GM04504 (cell line): ENCODE measurements at places on chromosomes 2 and 18.

GRCh38 chr18:5285326-5285725 lies 10.2 kb downstream of the ZBTB14 start:
- DNase-seq, result no peak

DNA sequence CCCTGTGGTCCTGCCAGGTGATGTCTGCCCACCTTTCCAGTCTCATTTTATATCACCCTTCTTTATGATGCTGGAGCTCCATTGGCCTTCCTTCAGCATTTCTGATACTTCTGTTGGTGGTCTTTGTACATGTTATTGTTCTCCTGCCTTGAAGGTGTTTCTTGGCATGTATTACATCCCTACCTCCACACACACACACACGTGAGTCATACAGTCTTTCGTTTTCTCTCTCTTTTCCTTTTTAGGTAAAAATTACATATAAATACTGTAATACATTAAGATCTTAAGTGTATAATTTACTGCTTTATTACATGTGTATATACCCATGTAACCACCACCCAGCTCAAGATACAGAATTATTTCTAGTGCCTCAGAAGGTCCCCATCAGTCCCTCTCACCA lies 10.2 kb upstream of the ADGRF3 start:
- DNase-seq, result no peak

DNA sequence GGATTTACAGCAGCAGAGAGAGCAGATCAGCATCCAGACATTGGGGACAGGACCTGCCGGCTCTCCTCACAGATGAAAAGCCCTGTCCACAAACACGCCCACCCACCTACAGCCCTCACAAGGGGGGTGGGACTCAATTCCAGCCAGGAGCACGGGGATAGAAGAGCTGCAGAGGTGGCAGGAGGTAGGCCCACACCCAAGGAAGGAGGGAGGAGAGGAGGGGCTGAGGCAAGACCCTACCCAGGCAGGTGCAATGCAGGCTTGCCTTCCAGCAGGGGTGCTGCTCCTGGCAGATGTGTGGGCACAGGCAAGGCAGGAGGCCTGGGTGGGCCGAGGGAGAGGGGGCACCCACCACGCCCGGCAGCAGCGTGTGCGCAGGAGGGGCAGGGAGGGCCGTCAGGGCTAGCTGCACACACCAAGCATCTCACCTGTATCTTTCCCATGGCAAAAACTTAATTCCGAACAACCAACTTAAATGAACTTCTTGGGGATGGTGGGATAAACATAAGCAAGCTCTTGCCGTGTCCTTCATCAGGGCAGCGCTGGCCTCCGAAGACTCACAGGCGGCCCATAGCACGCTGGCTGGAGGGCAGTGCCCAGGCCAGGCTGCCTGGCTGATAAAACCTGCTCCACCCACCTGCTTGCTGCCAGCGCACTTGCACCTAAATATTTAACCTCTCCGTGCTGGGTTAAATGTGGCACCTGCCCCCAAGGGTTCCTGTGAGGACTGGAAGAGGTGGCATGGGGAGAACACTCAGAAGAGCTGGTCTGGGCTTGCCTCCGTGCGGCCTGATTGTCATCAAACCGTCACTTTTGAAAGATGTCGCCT lies 219.5 kb downstream of the HDAC4 start:
- DNase-seq, result no peak

DNA sequence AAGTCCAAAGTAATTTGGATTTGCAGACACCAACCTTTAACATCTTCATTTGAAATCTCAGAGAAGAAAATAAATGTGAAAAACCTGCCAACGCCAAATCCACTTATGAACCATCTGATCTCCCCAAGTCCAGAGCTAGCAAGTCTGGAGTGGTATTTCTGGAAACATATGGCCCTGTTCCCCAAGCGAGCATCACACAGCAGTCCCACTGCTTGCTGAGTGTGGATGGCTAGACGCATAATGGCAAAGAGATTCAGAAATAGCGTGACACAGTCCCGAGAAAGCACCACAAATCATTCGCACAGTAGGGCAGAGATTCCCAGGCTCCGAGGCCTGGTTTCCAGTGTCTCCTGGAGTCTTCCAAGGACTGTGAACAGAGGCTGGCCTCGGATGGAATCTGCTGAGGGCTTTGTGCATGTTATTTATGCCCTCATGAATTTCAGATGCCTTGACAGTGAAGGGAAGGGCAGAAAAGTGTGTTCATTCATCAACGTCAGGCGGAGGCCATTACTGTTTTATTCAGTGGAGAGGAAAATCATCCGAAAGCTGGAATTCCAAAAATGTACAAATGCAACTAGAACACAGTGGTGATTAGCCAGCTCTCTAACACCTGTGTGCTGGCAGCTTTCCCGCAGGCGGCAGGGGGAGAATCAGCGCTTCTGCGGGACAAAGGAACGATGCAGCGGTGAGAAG lies 417.0 kb downstream of the EIPR1 start:
- no peak for DNase-seq

GRCh38 chr2:40400336-40400953 lies 51.4 kb downstream of the SLC8A1 start:
- DNase-seq, result no peak

DNA sequence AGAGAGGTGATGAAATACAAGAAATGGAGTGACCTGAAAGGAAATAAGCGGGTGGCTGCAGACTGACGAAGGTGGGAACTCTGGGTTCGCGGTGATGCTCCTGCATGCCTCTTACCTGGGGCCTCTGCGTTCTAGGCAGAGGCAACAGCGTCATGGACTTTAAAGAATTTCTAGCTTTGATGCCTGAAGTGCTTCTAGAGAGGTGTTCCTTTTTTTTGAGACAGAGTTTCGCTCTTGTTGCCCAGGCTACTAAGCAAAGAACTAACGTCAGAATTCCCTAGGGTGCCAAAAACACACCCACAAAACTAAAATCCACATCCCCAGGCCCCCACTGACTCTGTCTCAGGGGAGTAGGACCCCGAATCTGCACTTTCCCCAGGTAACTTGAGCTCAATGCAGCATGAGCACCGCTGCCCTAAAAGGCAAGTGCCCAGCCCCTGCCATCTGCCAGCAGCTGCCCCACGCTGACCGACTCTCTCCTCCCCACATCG lies 110.5 kb upstream of the ID2 start:
- no peak for DNase-seq

GRCh38 chr2:73232403-73233153 lies 461 bp downstream of the PRADC1 start:
- DNase-seq, result no peak

DNA sequence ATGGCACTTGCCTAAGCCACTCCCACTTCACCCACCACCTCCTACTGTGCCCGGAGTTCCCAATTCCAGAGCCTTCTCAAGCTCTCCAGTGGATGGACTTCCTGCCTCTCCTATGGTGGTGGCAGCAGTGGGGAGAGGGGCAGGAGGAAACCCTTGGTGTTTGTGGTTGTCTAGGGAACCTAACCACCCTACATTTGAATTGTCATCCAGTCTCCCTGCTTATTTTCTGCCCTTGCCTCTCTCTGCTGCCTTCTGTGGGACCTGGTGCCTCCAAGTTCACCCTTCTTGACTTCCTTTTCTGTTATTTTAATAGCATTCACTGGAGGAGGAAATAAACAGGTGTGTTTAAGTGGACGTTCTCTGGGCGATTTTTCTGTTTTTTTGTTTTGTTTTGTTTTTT lies 50.0 kb upstream of the HPCAL1 start:
- no peak for DNase-seq

DNA sequence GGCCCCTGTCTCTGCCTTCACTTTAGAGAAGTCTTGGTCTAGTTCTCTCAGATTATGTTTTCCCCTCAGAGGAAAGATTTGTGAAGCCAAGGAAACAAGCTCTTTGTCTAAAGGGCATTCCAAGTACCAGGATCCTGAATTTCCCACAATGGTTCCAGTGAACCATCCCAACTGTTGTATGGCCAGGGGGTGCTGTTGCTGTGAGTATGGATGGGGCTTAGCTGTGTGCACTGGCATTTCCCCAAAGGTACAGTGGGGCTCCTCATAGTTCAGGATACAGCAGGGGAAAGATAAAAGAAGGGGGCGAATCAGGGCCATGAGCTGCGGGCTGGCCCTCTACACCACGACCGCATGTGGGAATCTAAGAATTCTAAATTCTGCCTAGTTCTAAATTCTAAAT lies 1154.0 kb upstream of the FANCL start:
- DNase-seq, result no peak

- DNase-seq, result no peak
Measured at GRCh38 chr18:23493654-23494053, 9.7 kb upstream of the RMC1 start.

GRCh38 chr2:33215299-33215698 lies 261.1 kb upstream of the RASGRP3 start:
- DNase-seq, result peak; percentile 86

DNA sequence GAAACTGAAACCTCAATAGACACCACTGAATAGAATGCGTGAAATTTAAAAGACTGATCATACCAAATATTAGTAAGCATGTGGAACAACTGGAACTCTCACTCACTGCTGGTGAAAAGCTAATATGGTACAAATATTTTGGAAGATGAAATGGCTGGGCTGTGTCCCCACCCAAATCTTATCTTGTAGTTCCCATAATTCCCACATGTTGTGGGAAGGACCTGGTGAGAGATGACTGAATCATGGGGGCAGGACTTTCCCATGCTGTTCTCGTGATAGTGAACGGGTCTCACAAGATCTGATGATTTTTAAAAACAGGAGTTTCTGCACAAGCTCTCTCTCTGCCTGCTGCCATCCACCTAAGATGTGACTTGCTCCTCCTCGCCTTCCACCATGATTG lies 32.0 kb upstream of the MYCN start:
- DNase-seq, result no peak

DNA sequence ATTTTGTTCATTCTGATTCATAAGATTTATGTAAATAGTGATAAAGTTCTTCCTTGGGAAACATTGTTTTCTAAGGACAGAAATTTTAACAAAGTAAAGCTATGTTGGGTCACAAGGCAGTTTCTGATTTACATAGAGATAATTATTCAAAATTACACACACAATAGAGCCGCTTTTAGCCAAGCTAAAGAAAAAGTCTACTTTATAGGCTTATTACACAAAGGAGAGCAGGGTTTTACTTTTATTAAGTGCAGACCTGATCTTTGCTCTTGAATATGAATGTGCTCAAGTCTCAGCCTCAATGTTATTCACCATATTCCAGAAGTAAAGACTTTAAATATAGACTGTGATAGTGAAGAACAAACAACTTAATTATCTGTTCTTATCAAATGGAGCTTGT lies 787.8 kb upstream of the LINC00305 start:
- DNase-seq, result no peak

DNA sequence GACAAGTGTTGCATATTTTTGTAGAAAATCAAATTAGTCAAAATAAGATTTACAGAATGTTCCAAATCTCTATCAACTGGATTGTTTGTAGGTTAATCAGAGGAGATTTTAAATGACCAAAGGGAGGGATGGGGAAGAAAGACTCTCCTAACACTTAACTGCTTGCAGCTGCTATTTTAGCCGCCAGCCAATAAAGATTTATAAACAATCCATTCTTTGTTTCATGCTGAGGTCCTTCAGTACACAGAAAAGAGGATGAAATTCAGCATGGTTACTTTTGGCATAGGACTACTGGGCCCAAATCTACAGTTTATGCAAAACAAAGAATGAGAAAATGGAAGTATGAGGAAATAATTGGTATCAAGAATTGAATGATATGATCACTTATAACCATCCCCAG lies 86.4 kb upstream of the FN1 start:
- no peak for DNase-seq

GRCh38 chr2:80154231-80154915 lies 150.2 kb downstream of the LRRTM1 start:
- no peak for DNase-seq

- no peak for DNase-seq
Measured at GRCh38 chr2:55917117-55917516, 6.5 kb downstream of the EFEMP1 start.

GRCh38 chr2:3214806-3215404 lies 162.7 kb downstream of the EIPR1 start:
- DNase-seq, result no peak

DNA sequence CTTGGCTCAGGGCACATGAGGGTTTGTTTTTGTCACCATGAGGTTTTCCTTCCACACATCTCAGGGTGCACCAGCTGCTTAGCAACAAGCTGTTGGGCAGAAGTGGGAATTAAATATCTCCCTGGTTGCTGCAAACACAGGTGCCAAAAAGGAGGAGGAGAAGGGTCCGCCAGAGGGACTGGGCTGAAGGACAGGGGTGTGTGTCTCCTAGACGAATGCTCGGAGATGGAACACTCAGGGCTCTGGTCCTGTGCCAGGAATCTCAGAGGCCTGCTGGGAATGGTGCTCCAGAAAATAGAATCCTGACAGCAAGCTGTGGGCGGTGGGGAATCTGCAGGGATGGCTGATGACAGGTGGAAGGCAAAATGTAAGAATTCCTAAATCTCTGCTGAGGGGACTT lies 94.5 kb downstream of the VSNL1 start:
- no peak for DNase-seq

DNA sequence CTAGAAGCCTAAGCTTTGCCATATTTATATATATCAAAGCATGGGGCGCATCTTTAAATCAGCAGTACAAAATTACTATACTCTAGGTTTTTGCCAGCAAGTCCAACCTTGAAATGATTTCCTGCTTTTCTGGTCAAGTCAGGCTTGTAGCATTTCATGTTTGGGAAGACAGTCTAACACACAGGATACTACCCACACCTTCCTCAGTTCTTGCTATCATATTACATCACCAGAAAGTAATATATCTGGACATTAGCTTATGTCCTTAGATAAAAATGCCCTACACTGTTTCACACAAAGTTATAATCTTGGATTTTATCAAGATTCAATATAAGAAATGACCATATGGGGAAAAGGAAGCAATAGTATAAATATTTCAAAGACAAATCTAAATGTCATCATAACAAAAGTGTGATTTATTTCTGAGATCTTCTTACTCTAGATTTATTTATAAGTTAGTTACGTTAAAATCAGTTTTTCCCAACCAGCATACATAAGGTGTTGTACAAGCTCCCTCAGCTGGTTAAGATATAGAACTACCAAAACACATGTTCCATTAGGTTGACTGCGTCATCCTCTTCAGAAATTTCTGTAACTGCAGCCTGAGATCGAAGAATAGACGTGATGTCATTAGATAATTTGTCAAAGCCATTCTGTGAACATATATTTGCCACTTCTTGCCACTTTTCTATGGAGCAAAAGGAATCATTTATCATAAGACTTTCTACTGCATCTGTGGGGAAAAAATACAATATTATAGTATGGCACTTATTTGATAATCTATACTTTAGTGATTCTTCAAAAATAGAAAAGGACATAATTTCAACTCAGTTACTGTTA lies 56.6 kb downstream of the CLHC1 start:
- DNase-seq, result no peak

GRCh38 chr2:26080356-26080755 lies 46.5 kb downstream of the RAB10 start:
- DNase-seq, result no peak

DNA sequence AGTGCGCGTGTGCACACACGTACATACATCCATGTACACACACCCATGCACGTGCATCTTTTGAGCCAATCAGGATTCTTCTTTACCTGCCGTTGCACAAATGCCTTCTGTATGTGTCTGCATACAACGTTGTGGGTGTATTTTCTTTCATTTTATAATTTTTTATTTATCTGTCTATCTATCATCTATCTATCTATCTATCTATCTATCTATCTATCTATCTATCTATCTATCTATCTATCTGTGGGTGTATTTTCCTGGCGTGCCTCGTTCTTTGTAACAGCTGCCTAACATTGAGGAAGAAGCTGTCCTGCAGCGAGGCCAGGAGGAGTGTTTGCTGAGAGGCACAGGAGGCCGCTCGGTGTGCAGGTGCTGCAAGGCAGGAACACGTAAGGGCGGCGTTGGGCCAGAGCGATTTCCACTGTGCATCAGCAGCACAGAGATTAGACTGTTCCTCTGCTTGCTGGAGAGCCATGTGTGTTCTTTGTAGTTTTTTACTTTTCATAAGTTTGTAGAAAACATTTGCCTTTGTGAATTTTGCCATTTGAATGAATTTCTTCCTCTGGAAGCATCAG lies 84.4 kb downstream of the DGKD start:
- DNase-seq, result no peak
